ENCODE measurements at places on chromosomes 3 and 15.

DNA sequence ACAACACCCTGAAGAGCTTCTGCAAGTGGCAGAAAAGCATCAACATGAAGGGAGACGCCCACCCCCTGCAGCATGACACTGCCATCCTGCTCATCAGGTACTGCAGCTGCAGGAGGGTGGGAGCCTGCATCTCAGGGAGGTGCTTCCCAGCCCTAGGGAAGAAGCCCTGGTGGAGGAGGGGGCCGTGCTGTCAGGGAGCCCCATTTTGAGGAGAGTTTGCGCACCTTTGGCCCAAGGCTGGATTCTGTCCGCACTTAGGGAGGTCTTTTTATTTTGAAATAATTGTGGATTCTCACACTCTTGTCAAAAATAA is 42.1 kb downstream of the SAXO2 start:
- DNase-seq = no peak

DNA sequence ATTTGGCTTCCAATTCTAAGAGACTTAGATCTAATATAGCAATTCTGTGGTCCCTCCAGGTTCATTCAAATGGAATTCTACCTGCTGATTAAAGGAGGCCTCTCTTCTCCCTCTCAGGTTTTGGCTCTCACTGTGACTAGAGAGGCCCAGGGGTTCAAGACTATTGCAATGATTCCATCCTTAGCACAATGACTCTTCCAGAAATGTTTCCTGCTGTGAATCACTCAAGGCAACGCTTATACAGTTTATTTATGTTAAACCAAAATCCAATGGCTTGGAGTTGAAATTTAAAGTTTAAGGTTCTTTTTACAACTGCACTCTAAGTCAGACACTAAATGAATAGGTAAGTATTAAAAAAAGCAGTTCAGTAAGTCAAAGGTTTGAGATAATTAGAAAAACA is 39.9 kb downstream of the IFT57 start:
- DNase-seq = no peak

- DNase-seq = no peak
These were observed 27.1 kb downstream of the TBC1D2B start for GRCh38 chr15:78050441-78050809.

- DNase-seq = no peak
These were observed 27.6 kb downstream of the CD200 start for GRCh38 chr3:112360561-112360960.

DNA sequence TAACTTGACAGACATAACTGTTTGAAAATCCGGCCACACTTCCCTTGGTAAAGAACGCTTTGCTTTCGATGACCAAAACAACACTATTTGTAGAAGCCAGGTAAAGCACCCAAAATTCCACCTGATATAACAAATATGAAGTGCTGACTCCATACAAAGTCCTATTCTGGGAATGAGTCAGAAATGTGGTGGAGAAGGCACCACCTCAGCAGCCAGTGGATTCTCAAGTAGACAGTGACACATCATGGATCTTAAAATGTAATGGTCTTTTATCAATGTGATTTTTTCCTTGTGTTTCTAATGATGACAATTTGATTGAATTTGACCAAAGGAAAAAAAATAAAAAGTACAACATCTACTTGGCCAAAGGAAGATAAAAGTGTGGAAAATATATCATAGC is 135.0 kb upstream of the WNT5A start:
- no peak for DNase-seq

- DNase-seq = no peak
These were observed 299.5 kb downstream of the NSUN3 start for GRCh38 chr3:94362393-94362792.

DNA sequence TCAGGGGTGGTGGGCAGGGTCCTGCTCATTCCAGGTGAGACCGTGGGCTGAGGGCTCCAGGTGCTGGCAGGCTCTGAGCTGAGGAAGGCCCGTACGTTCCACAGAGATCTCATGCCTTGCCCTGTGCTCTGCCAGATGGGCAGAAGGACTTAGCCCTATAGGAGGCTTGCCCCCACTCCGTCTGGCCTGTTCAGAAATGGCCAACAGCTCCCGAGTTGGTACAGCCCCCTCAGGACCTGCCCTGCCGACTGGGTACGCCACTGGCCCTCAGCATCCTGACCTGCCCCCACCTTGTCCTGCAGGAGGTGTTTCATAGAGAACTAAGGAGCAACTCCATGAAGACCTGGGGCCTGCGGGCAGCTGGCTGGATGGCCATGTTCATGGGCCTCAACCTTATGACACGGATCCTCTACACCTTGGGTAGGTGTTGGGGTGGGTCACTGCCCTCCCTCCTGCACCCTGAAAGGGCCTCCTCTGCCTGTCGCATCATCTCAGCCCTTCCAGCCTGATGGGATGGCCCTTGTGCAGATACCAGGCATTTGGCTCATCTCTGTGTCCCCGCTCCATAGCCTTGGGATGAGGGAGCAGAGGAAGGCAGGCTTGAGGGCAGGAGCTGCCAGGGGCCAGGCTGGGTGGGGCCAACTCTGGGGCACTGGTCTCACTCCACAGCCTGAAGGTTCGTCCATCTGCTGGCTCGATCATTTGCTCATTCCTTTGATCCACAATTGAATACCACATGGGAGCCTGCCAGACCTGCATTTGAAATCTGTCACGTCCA is 14.2 kb downstream of the TMEM43 start:
- DNase-seq = no peak

DNA sequence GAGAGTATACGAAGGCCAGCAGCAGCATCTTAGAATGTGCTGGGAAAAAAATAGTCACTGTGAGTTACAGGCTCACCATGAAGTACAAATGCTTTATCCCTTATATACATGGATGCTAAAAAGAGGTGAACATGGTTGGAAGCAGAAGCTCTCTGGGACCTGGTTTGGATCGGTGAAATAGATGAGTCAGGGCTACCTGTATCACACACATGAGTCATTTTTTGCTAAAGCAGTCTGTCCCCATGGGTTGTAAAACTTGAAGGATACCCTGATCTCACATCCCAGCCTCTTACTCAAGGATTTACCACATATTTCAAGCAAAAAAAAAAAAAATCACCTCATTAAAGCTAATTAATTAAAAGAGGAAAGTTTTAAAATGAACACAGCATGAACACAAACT is 6.9 kb upstream of the SERPINI2 start:
- DNase-seq = no peak

DNA sequence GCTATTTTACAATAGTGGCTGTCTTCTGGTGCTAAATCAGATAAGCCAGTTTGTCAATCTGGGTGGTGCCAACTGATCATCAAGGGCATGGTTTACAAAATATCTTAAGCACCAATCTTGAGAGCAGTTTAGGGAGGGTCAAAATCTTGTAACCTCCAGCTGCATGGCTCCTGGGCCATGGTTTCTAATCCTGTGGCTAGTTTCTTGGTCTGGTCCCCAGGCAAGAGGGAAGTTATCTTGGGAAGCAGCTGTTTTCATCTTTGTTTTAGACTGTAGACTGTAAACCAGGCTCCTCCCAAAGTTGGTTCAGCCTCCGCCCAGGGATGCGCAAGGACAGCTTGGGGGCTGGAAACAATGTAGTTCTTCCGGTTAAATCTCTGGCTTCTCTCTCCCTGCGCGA is 166.8 kb downstream of the IL1RAP start:
- DNase-seq = no peak

GRCh38 chr3:18767756-18768303 is 342.7 kb upstream of the SATB1 start:
- DNase-seq = no peak

- no peak for DNase-seq
These were observed 89.0 kb downstream of the MRPL46 start for GRCh38 chr15:88378188-88378637.

- DNase-seq = peak; percentile 52
These were observed 995 bp upstream of the LRRK1 start for GRCh38 chr15:100918034-100918689.

DNA sequence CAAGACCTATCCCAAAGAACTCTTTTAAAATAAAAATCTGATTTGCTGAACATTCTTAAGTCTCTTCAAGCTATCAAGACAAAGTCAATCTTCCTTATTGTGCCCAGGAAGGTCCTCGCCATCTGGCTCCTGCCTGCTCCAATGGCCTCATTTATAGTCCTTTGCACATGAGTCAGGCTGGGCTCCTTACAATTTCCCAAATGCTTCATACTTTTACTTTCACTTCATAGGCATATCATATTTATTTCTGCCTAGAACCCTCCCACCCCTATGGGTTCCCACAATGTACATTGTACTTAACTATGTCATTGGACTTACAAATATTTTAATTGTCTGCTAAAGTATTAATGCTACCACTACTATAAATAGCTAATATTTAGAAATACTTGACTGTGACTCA is 9.1 kb downstream of the THRB start:
- DNase-seq = no peak

DNA sequence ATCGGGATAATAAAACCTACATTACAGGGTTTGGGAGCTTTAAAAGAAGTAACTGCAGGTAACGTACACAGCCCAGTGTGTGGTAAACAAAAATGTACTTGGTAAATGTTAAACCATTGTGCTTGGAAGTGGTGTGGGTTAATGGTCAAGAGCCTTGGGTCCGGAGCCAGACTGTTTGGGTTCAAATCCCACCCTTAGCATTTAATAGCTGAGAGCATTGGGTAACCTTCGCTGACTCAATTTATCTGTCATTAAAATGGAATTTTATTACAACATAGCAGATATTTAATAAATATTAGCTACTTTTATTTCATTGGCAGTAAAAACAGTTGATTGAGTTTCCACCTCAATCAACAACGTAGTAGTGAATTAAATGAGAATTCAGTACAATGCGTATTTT is 1.5 kb downstream of the FSTL1 start:
- no peak for DNase-seq

DNA sequence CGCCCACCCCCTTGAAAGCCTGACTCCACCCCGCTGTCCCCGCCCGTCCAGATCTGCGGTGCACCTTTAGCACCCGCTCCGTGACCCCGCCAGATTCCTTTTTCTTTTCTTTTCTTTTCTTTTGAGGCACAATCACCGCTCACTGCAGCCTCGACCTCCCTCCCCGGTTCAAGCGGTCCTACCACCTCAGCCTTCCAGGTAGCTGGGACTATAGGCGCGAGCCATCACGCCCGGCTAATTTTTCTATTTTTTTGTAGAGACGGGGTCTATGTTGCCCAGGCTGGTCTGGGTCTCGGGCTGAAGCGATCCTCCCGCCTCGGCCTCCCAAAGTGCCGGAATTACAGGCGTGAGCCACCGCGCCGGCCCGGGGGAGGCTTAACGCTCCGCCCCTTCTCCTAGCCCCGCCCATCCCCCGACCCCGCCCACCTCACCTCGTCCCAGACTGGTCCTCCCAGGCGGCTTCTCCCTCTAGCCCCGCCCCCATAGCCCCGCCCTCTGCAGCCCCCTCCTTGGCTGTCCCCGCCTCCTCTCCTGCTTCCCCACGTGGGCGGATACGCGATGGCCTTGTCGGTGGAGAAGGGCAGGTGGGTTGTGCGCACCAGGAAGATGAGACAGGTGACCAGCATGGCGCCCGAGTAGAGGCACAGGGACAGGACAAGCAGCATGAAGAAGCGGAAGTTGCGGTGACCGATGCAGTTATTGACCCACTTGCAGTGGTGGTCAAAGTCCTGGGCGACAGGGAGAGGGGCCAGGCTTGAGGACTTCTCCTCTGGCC is 3.2 kb downstream of the ZDHHC19 start:
- no peak for DNase-seq

DNA sequence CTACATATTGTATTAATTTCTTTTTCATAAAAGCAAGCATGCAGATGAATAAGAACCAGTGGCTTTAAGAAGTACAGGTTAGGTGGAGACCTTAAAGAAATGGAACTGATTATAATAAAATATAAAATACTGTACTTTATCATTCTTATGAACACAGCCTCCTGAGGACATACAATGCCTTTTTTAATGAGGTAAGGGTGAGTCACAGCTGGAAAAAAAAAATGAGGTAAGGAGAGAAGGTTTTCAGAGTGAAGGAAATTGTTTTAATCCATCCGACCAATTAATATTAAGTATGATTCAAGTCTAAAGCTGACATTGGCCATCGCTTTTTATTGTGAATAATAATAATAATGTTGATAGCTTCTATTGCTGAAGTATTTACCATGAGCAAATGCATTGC is 170.3 kb upstream of the SOX2 start:
- DNase-seq = no peak

GRCh38 chr3:9088441-9089353 is 125.4 kb upstream of the RAD18 start:
- DNase-seq = peak; percentile 40

DNA sequence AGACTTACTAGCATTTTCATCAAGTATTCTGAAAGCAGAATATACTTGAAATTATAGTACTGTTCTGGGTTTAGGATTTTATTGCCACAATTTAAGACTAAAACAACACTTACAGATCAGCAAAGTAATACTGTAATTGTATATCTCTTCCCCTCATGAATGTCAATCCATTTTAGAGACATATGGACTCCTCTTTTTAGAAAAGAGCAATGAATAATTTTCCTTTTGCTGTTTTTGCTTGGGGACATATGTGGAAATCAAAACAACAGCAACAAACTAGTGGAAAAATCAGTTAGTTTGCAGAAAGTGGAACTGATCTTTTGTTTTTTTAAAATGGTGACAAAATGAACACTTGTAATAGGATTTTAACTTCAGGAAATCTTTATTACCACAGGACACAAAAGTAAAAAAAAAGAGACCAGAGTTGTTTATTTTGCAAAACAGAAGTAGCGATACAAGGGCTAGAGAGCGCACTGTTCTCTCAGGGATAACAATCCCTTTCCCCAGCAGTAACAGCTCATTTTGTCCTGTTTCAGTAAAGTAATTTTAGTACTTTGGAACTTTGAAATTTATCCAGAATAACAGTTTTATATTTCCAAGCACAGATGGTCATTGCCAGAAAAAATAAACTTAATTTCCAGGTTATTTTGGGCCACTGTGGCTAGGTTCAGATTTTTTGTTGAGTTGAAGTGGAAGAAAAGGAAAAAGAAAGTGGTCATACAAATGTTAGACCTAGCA is 17.1 kb downstream of the LEKR1 start:
- DNase-seq = no peak

GRCh38 chr3:52014613-52015012 is 18.9 kb upstream of the RPL29 start:
- DNase-seq = no peak

- DNase-seq = no peak
These were observed 15.7 kb upstream of the KIF23 start for GRCh38 chr15:69398491-69398891.

GRCh38 chr3:4906107-4906621 is 73.1 kb upstream of the BHLHE40 start:
- no peak for DNase-seq

GRCh38 chr3:159451067-159451466 is 537.6 kb upstream of the IL12A start:
- no peak for DNase-seq

GRCh38 chr3:54232618-54233017 is 110.3 kb downstream of the CACNA2D3 start:
- DNase-seq = no peak

DNA sequence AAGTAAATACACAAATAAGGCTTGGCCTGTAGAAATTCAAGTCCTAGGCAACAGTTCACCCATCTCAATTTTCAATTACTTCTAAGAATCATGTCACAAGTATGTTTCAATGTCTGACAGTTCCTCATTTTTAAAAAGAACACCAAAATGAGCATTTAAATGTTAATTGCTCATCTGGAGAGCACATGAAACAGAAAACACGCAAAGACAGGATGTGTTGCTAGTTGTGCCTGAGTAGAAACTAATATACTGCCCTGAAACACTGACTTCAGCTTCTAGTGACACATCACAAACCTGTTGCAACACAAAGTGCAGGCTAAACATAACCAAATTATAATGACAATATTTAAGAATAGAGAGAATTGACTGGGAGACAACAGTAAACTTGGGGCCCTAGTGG is 167.3 kb upstream of the THBS1 start:
- no peak for DNase-seq

Measured in DMS79 treated with DMSO at 0.1 percent for 48 hours (cell line).